Right hindlimb (tissue), 1 donor: ENCODE measurements at places on chromosomes 2 and 18.

DNA sequence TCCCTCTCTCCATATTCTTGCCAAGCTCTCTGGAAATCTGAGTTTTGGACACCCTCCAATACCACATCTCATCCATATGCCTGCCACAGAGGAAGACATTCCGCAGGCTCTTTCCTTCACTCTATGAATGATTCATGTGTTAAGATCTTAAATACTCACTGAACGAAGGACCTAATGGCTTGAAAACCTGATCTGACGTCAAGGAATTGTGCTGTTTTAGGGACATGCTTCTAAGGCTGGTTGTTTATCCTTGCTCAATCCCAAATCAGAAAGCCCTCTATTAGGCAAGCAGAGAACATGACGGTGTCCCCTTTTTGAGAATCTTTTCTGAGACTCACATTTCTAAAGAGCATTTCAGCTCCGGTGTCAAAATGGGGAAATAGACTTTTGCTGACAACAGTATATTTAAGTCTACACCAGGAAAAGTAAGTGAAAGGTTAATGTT, 83.7 kb upstream of the GALNT5 start:
- peak; percentile 43 for DNase-seq

GRCh38 chr2:156476850-156477206, 40.6 kb downstream of the GPD2 start:
- no peak for DNase-seq

GRCh38 chr18:46754188-46754587, 2.7 kb downstream of the ST8SIA5 start:
- DNase-seq = no peak

- DNase-seq = peak; percentile 83
These were observed 6.8 kb upstream of the PXDN start for GRCh38 chr2:1750933-1751766.

DNA sequence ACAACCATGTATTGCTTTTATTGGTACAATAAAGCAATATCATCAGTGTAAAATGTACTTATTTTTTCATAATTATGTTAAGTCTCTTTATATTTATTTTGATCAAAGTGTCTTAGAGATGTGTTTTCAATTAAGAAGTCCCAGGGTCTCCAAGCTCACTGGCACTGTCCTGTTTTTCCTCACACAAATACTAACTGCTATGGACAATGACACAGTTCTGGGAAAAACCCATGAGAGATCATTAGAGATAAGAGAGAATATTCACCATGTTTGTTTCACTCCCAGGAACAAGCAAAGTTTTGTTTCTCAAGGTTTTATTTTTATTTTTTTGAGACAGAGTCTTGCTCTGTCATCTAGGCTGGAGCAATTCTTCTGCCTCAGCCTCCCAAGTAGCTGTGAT, 38.7 kb downstream of the E2F6 start:
- no peak for DNase-seq

DNA sequence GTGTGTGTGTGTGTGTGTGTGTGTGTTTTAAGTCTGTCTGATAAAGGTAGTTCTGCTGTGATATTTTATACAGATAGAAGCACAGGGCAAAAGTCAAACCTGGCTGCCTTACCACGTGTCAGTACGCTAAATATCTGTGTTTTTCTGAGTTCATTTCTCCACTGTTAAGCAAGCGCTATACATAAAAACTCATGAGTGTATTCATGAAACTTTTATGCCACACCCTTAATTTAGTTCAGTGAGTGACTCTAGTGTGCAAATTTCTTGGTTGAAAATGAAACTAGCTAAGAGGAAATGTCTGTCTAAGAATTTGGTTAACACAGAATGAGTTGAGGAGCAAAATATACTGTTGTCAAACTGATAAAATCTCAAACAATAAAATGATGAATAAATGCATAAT, 11.2 kb downstream of the CASP10 start:
- no peak for DNase-seq

GRCh38 chr18:22813648-22814328, 119.3 kb upstream of the RBBP8 start:
- DNase-seq = no peak

GRCh38 chr2:217250013-217250524, 390.2 kb upstream of the TNP1 start:
- DNase-seq = peak; percentile 88

DNA sequence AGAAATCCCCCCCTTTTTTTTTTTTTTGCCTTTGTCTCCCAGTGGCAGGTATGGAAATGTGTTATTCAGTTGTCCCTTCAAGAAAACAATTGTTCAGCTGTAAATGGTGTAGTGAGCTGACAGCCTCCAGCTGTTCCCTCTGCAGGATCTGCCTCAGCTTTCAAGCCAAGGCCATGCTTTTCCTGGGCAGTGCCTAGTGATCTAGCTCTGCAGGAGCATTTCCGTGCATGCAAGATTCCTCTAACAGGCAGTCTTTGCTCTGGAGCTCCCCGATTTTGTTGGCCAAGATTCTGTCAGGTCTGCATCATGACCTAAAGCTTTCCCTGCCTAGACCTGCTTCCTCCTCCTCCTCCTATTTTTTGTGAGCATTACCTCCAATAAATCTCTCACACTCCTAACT, 300.7 kb upstream of the UBE2E3 start:
- DNase-seq = no peak

DNA sequence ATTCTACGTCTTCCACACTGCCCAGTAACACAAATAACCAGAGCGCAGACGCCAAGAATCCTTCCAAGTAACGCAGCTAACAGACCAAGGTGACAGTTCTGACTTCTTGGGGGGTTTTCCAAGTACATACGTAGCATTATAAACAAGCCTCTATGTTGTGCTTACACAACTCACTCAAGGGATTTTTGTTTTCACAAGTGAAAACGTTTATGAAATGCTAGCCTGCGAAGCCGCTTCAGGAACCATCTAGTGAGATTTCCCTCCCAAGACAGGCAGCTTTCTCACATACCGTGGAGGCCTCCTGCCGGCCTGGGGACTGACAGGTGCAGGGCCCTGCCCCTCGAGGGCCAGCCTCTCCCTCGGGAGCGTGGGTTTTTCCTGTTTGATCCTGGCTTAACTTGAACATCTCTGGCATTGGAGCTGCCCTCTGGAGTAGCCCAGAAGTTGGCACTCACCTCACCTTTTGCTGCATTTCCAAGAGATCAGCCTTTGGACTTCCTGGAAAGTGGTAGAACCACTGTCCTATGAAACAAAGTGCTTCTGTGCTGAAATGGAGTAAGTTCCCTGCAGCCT, 151.1 kb downstream of the MBP start:
- DNase-seq = peak; percentile 24

- DNase-seq = no peak
These were observed 700.9 kb upstream of the SYT4 start for GRCh38 chr18:43978174-43978573.

- no peak for DNase-seq
These were observed 36.6 kb upstream of the DYNC2LI1 start for GRCh38 chr2:43737097-43737854.

- DNase-seq = no peak
These were observed 44.6 kb downstream of the ATIC start for GRCh38 chr2:215356334-215356947.

DNA sequence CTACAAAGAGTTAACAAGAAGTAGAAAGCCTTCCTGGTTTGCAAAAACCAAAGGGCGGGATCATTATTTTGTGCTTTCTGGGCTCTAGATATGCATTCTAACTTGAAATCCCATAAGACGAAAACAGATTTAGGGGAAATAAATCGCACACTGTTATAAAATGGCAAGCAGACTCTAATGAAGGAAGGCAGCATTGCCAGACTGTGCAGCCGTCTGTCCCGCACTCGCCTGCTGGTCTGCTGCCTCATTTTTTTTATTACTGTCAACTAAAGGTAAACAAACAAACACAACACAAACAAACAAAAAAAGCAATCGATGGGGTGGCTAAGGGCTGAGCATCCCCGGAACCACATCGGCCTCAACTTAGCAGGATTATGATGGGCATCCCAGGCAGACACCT, 24.4 kb downstream of the ZNF521 start:
- no peak for DNase-seq

GRCh38 chr2:137050949-137051348, 285.6 kb downstream of the THSD7B start:
- DNase-seq = no peak

- DNase-seq = no peak
These were observed 11.7 kb downstream of the DGKD start for GRCh38 chr2:233365861-233366520.

DNA sequence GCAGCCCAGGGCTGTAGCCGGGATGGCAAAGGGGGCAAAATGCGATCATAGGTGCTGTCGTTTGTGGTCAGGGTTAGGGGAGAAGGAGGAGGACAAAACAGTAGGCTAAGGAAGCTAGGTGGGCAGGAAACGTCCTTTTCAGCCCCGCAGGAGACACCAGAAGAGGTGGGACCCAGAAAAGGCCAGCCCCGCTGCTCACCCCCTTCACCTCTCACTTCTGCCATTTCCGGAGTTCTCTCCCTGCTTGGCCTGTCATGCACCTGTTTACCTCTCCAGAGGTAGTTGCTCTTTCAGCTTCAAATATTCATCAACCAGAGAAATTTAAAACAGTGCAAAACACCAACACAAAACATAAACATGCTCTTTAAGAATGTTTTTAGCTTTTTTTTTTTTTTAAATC, 849 bp downstream of the AQP4 start:
- no peak for DNase-seq

DNA sequence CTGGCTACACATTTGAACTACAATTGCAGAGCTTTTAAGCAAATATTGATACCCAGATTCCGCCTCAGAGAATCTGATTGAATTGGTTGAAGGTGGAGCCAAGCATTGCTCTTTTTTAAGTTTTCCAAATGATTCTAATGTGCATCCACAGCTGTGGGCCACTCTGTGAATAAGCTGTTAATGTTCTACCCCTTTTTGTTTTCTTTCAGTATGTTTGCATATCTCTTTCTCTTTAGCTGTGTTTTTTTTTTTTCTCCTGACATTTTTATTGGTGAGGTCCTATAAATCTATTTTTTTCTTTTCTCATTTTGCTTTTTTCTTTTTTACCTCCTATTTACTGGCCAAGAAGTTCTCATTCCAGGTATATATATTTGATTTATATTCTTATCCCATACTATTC, 6.5 kb downstream of the SCN3A start:
- no peak for DNase-seq
